ENCODE measurements at places on chromosomes 3 and 15. TPM values are rescaled to one million over a fixed set of nuclear protein-coding genes. Genes with fewer than 3 reads are reported as not detected.

IL12A gene
- 5.6 TPM for total RNA-seq

C3orf52 gene
- total RNA-seq, result 0.59 TPM

MYO5C gene
- total RNA-seq, result 4.1 TPM

DNA sequence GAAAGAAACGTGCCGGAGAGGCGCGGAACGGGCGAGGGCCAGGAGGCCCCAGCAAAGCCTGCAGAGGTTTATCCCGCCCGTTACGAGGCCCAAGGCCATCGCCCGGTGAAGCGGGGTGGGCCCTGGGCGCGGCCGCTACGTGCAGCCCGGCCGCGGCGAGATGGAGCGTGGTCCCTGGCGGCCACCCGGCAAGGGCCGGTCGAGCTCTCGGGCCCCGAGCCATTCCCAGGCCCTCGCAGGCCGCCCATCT is 1.1 kb downstream of the PKM start:
- no peak for DNase-seq
- peak overlapping the region; percentile 95 for H3K27ac ChIP-seq
- H3K4me1 ChIP-seq, result peaks cover 61% of the 10 kb centered on the region
- H3K36me3 ChIP-seq, result no peaks in the 10 kb centered on the region
- peak overlapping the region; percentile 87 for H3K4me3 ChIP-seq

- H3K27ac ChIP-seq, result no peak overlapping the region
- no peak overlapping the region for H3K4me3 ChIP-seq
- H3K36me3 ChIP-seq, result no peaks in the 10 kb centered on the region
Observed at GRCh38 chr15:60835974-60836373, 357.0 kb upstream of the ICE2 start.

GRCh38 chr3:144107923-144108322 is 136.3 kb downstream of the DIPK2A start:
- H3K36me3 ChIP-seq, result no peaks in the 10 kb centered on the region
- no peaks in the 10 kb centered on the region for H3K4me1 ChIP-seq
- H3K27me3 ChIP-seq, result peaks cover 3% of the 10 kb centered on the region
- no peak overlapping the region for H3K27ac ChIP-seq

- no peak overlapping the region for H3K4me3 ChIP-seq
- DNase-seq, result no peak
- no peak overlapping the region for H3K27ac ChIP-seq
- H3K27me3 ChIP-seq, result peaks cover 3% of the 10 kb centered on the region
- no peaks in the 10 kb centered on the region for H3K36me3 ChIP-seq
Observed at GRCh38 chr15:51243774-51244173, 94.6 kb downstream of the CYP19A1 start.

DNA sequence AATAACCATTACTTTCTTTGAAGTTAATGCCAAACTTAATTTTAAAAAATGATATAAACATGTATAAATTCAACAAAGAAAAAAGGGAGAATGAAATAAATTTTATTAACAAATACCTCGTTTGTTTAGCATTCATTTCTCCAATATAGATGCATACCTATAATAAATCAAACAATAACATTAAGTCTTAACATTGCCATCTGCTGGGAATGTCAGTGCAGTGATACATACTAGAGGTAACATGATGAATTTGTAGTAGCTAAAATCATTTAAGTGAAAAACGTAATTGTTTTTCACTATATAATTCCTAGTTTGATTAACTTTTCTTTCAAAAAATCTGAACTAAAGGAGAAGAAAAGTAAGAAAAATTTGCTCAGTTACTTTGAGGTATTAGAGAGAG is 340.2 kb upstream of the CBLB start:
- H3K36me3 ChIP-seq, result no peaks in the 10 kb centered on the region
- H3K27me3 ChIP-seq, result no peaks in the 10 kb centered on the region
- peaks cover 16% of the 10 kb centered on the region for H3K4me1 ChIP-seq
- peak; percentile 23 for DNase-seq

DNA sequence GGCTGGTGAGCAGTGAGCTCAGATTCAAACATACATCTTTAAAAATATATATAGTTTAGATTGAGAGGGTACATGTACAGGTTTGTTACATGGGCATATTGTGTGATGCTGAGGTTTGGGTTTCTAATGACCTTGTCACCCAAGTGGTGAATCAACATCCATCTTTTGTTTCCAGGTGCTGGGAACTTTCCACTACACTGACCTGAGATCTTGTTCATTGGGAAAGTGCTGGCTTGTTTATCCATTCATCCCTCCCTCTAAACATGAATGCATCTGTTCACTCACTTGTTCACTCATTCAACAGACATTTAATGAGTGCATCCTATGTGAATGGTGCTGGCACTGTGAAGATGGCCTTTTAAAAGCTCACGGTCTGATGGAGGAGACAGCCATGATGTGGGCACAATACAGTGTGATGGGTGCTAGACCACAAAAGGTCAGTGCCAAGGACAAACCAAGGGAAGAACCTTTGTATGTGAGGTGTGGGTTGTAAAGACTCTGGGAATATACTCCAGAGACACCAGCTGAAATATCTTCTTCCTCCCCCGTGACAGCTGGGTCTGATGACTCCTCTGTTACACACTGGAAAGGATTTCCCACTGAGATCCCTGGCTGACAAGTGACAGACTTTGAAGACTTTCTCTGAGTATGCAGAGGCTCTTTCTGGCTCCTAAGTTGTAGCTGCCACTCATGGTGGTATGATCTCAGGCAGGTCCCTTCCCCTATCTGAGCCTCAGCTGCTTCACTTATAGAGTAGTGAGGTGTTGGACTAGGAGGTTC is 16.2 kb upstream of the ITGA11 start:
- peaks cover 23% of the 10 kb centered on the region for H3K27me3 ChIP-seq
- DNase-seq, result no peak
- H3K4me1 ChIP-seq, result no peaks in the 10 kb centered on the region
- no peak overlapping the region for H3K4me3 ChIP-seq
- H3K36me3 ChIP-seq, result no peaks in the 10 kb centered on the region

GRCh38 chr15:25057574-25057973 is 102.8 kb downstream of the SNRPN start:
- H3K4me1 ChIP-seq, result no peaks in the 10 kb centered on the region
- H3K36me3 ChIP-seq, result peaks cover 40% of the 10 kb centered on the region
- no peak overlapping the region for H3K4me3 ChIP-seq
- H3K27me3 ChIP-seq, result no peaks in the 10 kb centered on the region
